CD4-positive, alpha-beta T cell treated with Interleukin-2 at 100 ng/mL for 4 hours (primary cell): ENCODE measurements at places on chromosomes 1 and 21.

DNA sequence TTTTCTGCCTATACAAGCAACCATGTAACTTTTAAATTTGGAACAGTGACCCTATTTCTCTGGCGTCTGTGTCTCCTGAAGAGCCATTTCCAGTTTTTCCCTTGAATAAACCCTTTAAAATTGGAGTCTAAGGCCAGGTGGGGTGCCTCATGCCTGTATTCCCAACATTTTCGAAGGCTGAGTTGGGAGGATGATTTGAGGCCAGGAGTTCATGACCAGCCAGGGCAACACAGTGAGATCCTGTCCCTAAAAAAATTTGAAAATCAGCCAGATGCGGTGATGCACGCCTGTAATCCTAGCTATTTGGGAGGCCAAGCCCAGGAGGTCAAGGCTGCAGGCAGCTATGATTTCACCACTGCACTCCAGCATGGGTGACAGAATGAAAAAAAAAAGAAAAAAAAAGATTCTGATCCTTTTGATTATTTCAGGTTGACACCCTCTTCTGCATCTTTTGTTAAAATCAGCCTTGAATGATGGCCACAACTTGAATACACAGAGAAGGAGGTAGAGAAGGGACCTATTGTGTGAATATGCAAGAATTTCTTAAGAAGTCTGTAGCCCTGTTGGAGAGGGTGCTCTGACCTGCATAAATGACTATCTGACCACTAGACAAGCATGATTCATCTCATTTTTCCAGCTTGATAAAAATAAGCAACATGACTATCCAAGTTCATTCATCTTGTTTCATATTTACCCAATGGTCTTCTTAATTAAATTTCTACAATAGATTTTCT, 40.2 kb upstream of the PARP1 start:
- DNase-seq = no peak

DNA sequence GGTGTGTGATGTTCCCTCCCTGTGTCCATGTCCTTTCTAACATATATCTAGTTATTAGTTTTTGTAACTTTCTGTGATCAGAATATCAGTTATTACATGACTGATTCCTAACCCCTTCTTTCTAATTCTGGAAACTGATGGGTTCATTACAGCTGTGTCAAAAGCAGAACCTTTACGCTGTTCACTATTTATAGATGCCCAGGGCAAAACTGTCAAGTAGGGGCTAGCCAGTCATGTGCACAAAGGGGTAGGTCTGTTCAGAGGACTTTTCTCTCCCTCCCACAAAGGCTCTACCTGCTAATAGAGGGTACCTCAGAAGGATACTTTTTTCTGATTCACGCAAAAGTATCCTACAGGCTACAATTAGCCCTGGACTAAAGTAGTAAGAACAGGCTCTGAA, 79.2 kb downstream of the NRDC start:
- no peak for DNase-seq

DNA sequence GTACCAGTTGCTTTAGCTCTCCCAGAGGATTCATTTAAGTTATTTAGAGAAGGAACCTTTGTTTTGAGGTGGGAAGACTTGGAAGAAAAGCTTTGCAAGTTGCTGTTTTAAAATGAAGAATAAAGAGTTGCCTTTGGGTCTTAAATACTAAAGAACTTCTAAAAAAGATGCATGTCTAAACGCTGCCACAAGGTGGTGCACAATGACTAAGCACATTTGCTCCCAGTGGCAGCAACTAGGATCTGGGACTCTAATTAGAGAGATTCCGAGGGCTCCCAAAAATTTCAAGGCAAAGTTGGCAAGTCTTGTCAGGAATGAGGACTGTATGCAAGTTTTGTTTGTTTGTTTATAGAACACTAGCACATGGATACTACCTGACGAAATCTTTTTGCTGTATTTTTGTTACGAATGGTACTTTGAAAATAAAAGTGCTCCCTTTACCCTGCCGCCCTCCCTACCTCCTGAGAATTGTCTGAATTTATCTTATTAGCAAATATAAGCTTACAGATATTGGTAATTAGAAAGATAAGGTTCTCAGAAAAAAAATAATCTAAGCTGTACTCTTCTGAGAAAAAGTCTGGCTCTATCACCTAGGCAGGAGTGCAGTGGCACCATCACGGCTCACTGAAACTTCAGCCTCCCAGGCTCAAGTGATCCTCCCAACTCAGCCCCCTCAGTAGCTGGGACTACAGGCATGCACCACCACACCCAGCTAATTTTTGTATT, 121.8 kb downstream of the HFM1 start:
- peak; percentile 50 for DNase-seq

DNA sequence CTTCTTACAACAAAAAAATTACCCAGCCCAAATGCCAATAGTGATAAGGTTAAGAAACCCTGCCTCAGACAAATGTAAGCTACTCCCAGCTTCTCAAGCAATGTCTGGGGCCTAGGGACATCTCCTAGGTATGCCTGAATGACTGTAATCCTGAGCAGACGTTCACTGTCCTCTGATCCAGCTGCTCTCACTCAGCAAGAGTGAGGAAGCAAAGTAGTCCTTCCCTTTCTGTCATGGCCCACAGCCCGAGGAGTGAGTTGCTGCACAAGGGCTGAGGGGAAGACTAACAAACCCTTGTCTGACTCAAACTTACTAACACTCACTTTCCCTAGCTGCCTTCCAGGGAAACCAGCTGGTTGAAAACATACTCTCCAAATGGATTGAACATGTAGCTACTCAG, 124.9 kb upstream of the TNFSF4 start:
- no peak for DNase-seq

GRCh38 chr21:36076878-36077655, 7.2 kb downstream of the CBR1 start:
- DNase-seq = no peak

DNA sequence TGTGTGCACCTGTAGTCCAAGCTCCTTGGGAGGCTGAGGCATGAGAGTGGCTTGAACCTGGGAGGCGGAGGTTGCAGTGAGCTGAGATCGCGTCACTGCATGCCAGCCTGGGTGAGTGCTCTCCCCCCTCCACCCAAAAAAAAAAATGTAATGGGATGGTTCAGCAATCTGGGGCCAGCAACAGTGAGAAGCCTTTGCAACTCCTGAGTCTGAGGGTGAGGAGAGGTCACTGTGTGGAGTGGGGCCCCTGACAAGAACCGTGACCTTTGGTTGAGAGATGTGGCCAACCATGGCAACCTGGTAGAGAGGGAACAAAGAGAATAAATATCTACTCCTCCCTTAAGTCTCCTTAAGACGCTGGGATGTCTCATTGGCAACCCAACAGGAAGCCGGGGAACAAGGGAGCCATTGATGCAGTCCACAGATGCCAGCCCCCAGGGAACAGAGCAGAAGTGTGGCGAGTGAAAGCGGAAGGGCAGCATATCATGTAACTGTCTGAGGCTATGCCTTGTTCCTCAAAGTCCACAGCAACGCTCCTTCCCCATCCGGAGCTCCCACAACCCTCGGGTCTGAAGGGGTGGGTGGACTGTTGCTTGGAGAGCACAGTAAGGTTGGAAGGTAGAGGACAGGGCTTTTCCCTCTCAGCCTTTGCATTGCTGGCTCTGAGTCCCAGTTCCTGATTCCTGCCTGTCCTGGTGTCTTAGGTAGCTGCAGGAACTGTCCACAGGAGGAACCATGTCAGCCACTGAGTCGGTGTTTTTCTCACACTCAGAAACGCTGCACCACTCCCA, 8.3 kb downstream of the TRNP1 start:
- DNase-seq = peak; percentile 26

- no peak for DNase-seq
Measured at GRCh38 chr1:156461781-156462647, 38.6 kb downstream of the MEF2D start.
